ENCODE measurements at places on chromosomes 3 and 15.

- no peak for DNase-seq
Measured at GRCh38 chr3:164883171-164883570, 195.1 kb downstream of the SI start.

GRCh38 chr3:179666436-179667035 lies 13.7 kb downstream of the USP13 start:
- no peak for DNase-seq

GRCh38 chr3:71930056-71930991 lies 145.4 kb upstream of the PROK2 start:
- DNase-seq, result no peak

GRCh38 chr3:194346621-194347020 lies 4.5 kb downstream of the CPN2 start:
- no peak for DNase-seq

- no peak for DNase-seq
Measured at GRCh38 chr15:50330921-50331320, 24.1 kb downstream of the GABPB1 start.

DNA sequence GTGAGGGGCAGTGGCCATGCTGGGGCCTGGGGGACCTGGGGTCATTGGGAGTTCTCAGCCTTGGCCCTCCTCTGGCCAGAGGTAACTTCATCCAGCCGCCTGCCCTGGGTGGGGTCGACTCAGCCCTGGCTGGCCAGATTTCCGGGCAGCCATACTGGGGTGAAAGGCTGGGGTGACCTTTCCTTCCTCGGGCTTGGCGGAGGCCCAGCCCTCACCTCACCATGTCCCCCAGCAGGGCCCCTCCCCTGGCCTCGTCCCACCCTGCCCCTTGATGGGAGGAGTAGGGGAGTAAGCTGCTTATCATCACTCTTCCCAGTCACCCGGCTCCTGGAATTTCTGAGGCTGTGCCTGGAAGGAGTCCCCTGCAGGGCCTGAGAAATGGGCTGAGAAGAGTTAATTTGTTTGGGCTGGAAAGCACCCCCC lies 5.4 kb downstream of the SEMA3F start:
- DNase-seq, result no peak

DNA sequence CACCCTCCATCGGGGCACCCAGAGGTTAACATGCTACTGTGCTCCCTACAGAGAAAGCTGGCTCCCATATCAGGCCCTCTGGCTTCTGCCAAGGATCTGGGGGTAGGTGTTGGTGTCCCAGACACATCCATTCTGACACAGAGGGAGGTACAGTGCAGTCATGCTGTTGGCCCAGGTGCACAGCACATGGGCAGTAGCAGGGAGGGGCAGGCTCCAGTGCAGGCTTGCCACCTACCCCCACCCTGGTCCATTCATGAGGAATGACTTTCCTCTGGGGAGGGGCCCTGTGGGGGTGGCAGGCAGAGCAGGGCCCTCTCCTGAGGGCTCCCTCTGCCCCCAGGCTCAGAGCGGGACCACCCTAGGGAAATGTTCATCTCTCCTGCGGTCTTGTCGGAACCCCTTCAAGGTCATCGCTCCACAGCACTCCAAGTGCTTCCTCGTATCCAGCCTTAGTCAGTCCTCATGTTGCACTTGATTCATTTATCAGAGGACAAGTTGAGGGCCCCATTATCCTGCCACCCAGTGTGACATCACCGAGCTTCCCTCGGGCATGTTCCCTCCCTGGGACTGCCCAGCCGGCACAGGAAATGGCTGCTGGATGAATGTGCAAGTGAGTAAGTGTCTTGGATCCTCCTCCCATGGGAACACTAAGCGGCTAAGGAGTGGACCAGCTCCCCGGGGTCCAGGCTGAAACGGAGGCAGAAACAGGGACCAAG lies 10.0 kb downstream of the DUSP7 start:
- no peak for DNase-seq

DNA sequence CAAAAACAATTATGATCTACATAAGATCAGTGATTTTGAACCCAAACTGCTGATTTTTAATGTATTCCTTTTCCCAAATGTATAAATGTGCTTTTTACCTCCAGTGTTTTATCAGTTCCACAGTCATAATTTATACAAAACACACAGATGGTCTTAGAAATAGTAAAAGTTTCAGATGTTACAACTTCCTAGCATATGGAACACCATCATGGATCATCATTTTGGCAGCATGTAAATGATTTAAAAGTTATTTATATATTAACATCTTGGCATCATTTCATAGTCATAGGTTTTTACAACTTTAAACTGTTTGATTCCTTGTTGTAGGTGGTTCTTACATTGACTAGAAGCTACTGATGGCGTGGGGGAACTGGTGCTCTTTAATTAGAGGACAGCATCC lies 1025.3 kb downstream of the ROBO1 start:
- no peak for DNase-seq

- DNase-seq, result peak; percentile 48
Measured at GRCh38 chr3:48543271-48543866, 13.2 kb downstream of the PFKFB4 start.

DNA sequence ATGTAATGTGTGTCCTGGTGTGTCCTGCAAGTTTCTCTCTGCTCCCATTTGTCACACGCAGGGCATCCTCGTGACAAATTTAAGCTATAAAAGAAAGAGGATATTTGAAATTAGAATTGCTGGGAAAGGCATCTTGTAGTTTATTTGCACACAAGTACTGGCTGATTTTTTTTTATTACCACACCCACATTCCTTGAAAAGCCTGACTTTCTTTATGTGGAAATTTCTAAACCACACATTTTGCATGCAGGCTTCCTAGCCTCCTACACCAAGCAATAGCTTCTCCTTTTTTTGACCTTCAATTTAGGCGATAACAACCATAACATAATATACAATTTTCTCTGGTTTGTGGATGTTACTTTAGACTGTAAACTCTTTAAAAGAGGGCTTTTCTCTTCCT lies 126.1 kb downstream of the SERPINI1 start:
- no peak for DNase-seq

GRCh38 chr3:100227511-100227921 lies 33.3 kb upstream of the TBC1D23 start:
- DNase-seq, result no peak

GRCh38 chr3:183816681-183817510 lies 8.5 kb downstream of the MAP6D1 start:
- DNase-seq, result no peak

- no peak for DNase-seq
Measured at GRCh38 chr15:89095073-89095472, 6.8 kb downstream of the ABHD2 start.

DNA sequence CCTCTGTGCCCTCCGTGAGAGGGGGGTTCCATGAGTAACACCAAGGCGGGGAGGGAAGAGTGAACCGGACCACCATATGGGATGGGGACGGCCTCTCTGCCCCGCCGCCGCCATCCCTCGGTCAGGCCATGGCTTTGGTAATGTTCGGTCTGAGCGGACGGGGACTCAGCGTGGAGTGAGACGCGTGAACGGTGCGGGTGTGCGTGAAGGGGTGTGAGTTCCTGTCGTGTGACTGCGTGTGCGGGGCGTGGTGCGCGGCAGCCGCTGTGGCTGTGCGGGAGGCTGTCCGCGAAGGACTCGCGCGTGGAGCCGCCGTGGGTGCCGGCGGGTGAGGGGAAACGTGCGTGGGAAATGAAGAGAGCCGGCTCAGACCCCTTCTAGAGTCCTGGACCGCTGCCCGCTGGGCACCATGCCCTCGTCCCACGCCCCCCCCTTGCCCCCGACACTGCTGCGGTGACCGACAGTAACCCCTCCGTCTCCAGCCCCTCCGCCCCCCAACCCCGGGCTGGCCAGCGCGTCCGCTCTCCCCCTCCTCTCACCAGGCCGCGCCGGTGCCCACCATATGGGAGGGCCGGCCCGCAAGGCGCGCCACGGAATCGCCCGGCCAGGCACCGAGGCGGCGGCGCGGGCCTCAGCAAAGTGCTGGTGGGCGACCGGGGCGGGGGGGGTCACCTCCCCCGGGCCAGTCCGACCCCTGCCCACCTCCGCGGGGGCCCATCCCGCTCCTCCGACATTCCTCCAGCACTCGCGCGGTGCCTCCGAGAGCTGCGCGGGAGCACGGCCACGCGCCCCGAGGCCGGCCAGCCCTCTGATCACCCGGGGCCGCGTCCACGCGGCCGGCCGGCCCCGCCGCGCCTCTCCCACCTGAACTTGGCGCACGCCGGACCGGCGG lies 589 bp downstream of the KLF15 start:
- peak; percentile 15 for DNase-seq

- DNase-seq, result no peak
Measured at GRCh38 chr3:89270201-89270600, 162.8 kb downstream of the EPHA3 start.
